ENCODE measurements at places on chromosomes 13 and 19.

GRCh38 chr13:93721483-93721882 lies 494.9 kb downstream of the GPC6 start:
- no peak for DNase-seq

DNA sequence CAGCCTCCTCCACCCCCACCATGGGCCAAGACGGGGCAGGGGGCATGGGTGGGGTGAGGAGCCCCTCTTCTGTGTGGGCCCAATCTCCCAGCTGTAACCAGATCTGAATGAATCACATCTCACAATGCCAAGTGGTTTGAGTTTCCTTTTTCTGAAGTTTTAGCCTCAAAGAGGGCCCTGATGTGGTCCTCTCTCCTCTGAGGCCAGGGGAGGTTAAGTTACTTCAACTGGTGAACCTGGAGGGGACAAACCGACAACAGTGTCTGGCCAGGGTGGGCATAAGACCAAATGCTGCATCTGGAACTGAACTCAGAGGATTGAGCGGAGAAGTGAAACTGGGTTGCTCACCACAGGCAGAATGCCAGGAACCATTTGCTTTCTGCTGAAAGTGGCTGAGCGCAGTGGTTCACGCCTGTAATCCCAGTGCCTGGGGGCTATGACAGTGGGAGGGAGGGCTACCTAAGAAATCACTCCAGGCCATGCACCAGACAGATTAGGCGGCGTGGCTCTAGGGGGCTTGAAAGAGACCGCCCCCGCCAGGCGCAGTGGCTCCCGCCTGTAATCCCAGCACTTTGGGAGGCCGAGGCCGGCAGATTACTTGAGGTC lies 15.4 kb upstream of the IRGC start:
- no peak for DNase-seq

GRCh38 chr13:39451301-39451700 lies 151.7 kb downstream of the LHFPL6 start:
- DNase-seq: no peak

GRCh38 chr13:47603365-47603764 lies 397.7 kb downstream of the SUCLA2 start:
- no peak for DNase-seq

DNA sequence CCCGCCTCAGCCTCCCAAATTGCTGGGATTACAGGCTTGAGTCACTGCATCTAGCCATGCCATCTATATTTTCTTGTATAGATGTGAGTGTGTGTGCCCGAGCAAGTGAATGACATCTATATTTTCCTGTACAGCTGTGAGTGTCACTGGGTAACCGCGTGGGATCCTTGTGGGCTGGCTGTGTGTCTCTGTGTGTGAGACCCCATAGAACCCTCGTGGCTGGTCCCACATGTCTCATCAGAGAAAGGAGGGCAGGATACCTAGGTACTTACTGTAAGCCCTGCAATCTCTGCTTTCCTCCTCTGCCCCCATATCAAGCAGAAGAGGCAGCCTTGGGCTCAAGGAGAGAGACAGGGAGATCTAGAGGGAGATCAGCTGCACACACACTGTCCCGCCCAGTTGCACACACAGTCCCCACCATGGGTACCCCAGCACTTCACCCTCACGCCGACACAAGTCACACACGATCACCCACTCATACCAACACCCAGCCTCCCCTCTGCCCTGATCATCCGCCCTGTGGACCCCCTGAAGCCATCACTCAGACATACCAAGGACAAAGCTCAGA lies 655 bp downstream of the DENND1C start:
- DNase-seq: no peak

DNA sequence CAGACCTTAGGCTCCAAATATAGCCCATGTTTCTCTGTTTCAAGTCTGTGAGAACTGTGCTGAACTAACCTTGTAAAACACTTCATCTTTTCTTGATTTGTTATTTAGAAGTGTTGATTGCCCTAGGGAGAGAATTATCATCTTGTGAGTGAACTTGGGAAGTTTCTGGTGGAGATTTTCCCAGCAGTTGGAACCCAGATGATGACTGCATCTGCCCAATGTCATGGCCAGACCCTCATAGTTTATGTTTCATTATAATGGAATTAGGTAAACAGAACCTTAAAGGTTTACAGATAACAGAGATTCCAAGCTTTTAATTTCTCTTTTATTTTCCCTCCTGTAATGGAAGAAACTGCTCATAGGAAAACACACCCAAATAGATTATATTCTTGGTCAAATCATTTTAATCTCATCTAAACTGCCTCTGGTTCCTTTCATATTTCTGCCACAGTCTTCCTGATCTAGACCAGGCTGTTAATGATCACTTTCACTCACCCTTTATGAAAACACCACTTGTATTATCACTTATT lies 569.1 kb downstream of the KCTD12 start:
- DNase-seq: no peak

DNA sequence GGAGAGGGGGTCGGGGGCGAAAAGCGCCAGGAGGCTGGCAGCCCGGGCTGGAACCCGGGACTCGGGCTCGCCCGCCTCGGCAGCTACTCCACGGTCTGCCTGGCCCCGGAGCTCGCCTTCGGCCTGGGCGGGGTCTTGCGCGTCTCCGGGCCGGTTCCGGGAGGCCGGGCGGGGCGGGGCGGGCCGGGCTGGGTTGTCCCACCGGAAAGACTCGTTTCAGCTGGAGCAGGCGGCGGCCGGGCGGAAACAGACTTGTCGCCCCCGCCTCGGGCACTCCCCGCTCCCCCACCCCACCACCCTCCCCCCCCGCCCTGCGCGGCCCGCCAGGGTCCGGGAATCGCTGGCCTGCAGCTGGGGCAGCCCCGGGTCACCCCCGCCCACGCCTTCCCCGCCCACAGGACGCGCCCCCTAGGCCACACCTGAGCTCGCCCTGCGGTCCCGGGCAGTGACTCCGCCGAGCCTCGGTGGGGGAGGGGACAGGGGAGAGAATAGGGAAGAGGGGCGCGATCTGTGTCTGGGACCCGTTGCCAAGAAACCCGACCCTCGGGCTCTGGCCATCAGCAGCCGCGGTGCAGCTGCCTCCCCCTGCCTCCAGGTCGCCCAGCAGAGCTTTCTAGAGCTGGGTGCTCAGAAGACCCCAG lies 109.4 kb downstream of the KCTD15 start:
- peak; percentile 83 for DNase-seq

DNA sequence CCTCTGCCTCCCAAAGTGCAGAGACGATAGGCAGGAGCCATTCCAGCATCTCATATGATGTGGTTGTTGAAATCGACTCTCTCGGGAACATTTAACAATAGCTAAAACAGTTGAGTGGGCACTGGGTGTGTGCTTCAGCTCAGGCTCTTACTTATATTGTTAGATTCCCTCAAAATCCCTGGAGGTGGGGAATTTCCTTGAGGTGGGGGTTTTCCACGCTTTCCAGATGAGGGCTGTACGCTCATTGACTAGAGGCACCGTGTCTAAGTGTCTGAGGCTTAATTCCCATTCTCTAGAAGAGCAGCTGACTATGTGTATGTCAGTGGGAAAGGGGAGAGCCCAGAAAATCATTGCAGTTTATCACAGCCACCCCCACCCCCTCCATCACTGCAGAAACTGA lies 10.8 kb upstream of the GRAMD1A start:
- no peak for DNase-seq

DNA sequence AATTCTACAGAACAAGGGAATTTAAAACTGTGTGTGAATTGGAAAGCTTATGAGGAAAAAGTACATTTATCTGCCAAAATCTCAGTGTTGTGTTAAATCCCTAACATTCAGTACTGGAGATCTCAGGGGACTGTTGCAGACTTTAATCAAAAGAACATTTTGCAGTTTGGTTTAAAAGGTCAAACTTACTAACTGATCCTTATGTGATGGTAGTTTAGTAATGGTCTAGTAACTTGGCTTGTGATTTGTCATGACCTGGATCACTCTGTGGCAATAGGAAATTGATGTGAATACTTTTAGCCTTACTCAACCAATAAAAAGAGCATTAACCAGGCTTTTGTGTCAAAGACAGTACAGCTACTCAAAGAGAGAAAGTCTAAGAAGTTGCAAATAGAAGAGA lies 862.1 kb upstream of the MIR17HG start:
- no peak for DNase-seq

DNA sequence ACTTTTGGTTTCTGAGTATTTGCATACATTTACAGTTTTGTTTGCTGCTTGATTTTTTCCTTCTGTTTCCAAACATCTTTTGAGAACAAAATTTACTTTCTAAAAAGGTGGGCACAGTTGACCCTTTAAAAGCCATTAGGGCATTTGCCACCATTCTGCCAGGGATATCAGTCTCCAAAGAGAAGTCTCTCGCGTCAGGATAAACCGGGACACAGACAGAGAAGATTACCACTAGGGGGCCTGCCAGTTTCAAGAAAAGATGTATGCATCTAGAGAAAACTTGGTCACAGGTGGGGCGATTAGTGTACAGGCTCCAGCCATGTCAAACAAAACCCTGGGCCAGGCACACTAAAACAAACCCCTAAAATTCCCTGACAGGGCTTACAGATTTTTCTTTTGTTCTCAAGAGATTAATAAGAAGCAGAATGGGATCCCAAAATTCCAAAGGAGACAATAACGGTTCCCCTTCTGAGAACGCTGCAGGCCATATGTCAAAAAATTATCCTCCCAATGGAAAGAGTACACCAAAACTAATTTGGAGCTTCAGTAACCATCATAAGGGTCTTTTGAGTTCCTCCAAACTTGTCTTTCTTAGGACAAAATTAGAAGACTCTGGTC lies 10.7 kb upstream of the PABPC3 start:
- DNase-seq: peak; percentile 14

- no peak for DNase-seq
Measured at GRCh38 chr13:44557986-44558385, 18.1 kb downstream of the TSC22D1 start.

DNA sequence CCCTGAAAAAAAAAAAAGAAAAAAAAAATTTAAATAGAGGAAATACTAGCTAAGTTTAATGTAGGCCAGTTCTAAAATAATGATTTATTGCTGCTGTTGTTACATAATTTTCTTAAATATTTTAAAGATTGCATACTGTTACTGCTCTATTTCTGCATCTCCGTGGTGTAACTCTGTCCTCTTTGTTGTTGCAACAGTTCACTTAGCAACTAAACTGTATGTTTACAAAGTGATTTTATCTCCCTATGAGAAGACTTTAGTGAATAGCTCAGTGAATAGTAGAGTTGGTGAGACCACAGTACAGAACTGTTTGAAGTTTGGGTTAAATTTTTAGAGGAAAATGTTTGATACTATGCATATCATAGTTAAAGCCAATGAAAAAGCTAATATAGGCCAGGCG lies 19.4 kb downstream of the BRCA2 start:
- DNase-seq: no peak

DNA sequence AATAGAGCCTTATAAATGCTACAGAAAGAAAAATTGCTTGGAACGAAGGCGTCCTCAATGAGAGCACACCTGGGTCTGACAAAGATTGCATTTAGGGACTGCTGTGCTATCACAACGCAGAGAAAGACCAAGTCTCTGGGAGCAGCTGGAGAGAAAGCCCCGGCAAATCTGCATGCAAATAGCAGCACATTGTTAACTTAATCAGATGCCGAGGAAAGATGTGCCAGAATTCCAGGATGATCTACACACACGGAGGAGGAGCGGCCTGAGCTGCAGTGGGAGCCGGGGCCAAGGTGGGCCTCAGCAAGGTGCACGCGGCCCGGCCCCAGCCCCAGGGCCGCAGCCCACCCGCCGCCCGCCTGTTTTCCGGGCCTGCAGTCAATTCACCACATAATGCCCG lies 1.4 kb downstream of the ZNF536 start:
- no peak for DNase-seq

GRCh38 chr13:84931264-84931663 lies 868.0 kb downstream of the SLITRK6 start:
- DNase-seq: no peak

DNA sequence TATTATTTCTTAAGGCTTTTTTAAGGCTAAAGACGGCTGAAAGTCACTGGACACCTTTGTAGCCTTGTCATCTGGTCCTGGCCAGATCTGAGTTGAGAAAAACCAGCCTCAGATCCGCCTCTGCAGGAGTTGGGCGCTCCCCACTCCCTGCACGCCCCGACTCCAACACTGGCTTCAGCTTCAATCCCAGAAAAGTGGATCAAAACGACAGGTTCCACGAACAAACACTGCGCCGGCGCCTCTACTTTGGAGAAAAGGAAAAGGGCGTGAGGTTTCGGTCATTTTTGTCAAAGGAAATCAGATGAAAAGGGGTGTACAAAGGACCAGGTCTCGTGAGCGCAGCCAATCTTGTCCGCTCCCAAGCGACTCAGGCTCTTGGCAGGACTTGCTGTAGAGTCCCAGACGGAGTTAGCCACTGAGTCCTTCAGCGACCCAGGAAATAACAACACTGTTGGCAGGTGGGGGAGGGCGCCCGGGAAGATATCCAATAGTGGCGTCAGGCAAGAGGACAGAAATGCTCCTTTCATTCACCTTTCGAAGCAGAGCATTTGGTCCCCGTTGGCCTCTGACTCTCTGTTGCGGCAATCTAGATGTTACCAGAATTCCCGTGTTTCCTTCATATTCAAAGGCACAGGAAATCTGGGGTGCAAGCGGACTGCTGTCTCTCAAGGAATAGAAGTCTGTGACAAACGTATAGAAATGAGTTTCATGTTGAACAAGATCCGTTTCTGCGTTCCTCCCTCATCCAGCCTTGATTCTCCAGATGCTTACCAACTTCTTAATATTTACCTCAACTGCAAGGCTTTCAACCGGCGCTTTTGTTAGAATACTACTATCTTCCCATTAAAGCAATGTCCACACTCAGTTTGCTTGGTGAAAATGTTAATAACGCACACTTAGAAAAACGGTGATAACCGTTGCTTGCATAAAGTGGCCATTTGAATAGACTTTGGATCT lies 1.8 kb upstream of the CCNA1 start:
- DNase-seq: peak; percentile 85

DNA sequence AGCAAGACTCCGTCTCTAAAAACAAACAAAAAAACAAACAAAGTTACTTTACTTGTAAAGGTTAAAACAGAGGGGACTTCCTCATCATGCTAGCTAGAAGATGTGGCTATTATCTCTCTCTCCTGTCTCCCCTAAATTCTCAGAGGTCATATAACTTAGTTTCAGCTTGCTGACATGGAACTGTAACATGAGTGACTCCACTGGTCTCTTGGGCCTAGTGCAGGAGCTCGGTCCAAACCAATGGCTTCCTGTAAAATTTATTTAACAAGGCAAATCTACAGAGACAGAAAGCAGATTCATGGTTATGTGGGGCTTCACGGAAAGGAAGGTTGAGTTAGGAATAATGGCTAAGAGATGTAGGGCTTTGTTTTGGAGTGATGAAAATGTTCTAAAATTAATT lies 9.5 kb upstream of the KASH5 start:
- no peak for DNase-seq

Measured in thyroid gland (tissue), 4 donors.